ENCODE measurements at places on chromosomes 2 and 18.

- peak; percentile 78 for DNase-seq
Measured at GRCh38 chr2:201854221-201854801, 48.0 kb downstream of the CDK15 start.

DNA sequence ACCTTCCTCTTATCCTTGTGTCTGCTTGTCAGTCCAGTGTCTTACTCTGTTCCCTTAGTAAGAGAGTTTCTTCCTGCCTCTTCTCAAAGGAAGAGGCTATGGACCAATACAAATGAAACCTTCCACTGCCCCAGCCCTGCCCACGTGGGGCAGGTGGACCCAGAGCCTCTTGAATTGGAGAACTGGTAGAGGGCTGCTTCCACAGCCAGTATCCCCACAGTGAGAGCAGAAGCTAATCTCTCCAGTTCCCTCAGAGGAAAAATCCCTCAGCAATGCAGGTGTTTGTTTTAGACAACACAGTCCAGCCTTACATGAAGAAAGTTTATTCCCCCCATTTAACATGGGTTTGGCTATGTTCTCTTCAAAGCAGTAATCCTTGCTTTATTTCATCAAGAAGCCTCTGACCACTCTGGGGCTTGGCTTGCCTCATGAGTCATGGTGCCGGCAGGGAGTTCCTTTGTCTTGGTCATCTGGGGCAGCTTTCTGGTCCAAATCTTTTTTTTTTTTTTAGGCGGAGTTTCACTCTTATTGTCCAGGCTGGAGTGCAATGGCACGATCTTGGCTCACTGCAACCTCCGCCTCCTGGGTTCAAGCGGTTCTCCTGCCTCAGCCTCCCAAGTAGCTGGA lies 6.5 kb upstream of the CYBRD1 start:
- no peak for DNase-seq

- DNase-seq: no peak
Measured at GRCh38 chr18:78492813-78493371, 486.7 kb upstream of the SALL3 start.

GRCh38 chr2:232329716-232330067 lies 48.9 kb upstream of the ALPP start:
- no peak for DNase-seq

- DNase-seq: no peak
Measured at GRCh38 chr2:8229546-8229986, 452.3 kb upstream of the ID2 start.

DNA sequence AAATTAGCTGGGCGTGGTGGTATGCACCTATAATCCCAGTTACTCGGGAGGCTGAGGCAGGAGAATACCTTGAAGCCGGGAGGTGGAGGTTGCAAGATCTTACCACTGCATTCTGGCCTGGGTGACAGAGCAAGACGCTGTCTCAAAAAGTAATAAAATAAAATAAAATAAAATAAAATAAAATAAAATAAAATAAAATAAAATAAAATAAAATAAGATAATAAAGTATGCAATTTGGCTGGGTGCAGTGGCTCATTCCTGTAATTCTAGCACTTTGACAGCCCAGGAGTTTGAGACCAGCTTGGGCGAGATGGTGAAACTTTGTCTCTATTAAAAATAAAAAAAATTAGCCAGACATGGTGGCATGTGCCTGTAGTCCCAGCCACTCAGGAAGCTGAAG lies 85.6 kb upstream of the XPO1 start:
- no peak for DNase-seq

DNA sequence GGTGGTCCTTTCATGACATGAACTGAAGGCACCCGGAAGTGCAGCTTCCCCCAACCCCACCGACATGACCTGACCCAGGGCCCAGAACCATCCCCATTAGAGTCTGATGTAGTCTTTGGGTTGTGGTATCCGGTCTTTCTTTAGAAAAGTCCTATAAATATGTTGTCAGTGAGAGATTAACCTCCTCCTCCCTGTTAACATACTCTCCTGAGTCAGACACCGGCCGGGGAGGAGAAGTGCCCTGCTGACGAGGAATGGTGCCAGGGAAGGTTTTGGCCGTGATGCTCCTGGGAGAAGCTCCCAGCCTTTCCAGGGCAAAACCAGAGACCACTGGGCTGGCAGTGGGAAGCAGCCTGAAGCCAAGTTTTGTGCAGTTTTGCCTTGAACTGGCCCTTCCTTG lies 109.0 kb downstream of the LAMA3 start:
- DNase-seq: no peak

DNA sequence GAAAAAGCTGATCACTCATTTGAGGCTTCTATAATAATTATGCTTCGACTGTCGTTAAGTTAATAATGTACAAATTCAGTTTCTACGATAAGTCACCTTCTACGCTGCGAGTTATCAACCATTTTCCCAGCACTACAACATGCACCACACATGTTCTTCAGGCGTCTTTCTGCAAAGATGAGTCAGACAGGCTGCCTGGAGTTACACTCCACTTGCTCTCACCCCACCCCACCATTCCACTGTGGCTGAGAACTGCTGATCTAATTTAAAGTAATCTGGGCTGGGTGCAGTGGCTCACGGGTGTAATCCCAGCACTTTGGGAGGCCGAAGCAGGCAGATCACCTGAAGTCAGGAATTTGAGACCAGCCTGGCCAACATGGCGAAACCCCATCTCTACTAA lies 218.6 kb downstream of the DYM start:
- DNase-seq: no peak

DNA sequence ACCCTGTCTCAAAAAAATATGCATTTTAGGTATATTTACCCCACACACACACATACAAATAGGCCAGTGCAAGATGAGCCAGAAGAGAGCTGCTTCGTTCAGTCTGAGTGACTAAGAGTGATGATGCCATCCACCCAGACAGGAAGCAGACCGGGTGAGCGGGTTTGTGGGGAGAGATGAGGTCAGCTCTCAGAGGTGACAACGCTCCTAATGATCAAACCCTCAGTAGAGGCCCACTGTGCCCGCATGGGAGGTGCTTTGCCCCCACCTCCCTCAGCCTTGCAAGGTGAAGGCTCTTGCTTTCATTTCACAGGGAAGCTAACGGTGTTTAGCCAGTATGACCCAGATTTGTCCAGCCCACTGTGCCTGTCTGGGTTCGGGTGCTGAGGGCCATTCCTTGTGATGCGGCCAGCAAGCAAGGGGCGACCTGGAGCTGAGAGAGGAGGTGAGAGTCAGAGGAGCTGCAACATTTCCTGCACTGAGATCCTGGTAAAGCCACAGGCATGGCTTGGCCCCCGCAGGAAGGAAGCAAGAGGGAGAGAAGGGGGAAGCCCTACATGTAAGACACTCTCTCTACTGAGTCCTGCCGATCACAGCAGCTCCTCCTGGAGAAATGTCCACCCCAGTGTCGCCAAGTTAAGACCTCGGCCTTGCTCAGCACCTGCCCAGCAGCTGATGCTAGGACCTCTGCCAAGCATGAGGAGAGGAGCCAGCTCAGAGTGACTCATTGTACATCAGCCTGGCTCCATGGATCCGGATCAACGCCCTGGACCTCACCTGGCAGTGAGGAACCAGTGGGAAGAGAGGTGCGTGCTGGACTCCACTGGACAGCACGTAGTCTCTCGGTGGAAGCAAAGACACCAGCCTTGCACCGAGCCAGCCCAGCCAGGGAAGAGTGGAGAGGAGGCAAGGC lies 37.0 kb downstream of the NIFK start:
- DNase-seq: peak; percentile 84

- no peak for DNase-seq
Measured at GRCh38 chr2:54047091-54047490, 68.3 kb upstream of the ACYP2 start.

DNA sequence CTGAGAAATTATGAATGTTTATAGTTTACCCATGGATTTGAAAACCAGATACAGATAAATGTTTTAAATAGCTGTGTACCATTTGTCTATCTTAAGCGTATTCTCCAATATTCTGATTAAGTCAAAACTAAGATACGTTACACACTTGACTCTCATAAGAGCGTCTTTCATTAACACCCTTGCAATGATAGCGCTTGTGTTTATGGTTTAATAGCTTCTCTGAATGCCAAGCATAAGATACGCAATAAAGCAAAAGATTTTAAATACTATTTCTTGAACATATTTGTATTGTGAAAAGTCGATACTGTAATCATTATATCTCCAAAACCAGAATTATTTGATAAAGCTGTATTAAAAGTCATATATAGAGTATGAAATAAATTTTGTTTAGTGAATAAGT lies 3.0 kb downstream of the CALCRL start:
- DNase-seq: no peak

DNA sequence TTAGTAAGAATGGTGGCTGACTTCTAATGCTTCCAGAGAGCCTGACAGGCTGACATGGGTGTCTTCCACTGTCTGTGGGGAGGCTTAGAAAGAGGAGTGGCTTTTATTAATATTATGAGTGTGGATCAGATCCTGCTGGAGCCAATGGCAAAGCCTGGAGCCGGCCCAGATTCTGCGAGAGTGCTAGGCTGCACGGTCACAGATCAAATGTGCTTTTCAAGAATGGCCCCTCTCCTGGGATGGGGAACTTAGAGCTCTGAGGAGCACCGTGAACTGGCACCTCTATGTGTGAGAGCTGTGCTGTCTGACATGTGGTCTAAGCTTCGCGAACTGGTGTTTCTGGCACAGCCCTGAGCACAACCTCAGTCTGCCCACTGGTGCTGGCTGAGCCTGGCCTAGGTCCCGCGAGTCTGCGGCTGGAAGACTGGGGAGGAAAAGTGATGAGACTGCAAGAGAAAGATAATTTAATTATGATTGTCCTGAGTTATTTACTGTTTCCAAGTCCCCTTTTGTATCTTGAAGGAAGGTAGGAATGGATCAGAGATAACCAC lies 70.4 kb downstream of the ASAP2 start:
- DNase-seq: no peak

Measured in epithelial cell of proximal tubule (primary cell).